Kidney (tissue), 22 donors: ENCODE measurements at places on chromosomes 2 and 18. TPM values are rescaled to one million over a fixed set of nuclear protein-coding genes. Genes with fewer than 3 reads are reported as not detected.

The CFC1 gene
- polyA plus RNA-seq, result not detected

The DSG2 gene
- polyA plus RNA-seq, result 20.5 TPM

The TEKT4 gene
- not detected for polyA plus RNA-seq

DNA sequence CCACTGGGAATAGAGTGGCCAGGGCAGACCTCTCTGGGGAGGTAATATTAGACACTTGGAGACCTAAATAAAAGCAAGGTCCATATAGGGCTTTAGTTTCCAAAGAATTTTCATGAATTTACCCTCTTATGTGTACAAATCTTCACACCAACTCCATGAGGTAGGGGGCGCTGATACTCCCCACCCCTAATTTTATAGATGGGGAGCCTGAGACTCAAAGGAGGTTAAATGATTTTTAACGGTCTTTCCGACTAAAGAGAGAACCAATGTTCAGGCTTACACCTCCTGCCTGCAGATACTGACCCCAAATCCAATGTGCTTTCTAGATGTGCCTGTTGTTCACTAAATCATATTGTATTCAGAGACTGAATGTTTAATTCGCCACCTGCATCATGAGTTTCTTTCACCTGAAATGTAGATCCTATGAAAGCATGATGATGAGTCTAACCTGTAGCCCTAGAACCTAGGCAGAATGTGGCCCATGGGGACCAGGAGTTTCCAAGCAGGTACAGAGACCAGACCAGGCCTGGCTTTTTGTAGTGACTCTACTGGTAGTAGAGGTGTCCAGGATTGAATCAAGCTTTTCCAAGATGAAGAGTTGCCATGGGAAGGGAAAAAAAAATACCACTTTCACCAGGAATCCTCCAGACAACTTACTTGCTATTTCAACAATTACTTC is 16.8 kb upstream of the PAX3 start:
- DNase-seq, result no peak

DNA sequence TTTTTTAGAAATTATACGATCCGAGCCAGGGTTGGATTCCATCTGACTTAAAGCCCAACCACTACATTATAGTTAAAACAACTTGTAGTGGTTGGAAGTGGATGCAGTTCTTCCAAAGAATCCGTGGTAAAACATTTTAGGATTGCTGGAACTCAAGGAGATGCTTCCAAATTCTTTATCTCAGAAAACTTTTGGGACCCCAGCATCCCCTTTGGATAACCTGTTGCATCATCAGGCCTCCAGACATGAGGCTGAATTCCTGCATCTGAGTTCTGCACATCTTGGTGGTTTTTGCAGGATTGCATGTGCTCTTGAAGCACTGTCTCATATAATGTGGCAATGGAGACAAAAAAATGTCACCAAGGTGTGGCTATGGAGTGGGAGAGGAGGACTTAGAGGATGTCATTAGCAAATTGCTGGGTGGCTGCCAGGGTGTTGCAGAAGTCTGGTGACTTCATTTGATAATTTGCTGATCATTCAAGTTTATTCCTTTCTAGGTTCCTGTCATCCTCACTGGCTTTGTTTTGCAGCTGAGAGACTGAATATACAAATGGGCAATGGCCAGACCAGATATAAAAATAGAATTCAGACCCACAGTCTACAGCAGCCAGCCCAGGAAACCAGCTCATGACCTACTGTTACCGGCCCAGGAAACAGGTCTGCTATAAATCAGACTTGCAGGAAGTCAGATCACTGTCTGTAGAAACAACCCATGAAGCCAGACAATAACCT is 207.7 kb downstream of the BCL2 start:
- no peak for DNase-seq

GRCh38 chr2:8364668-8365067 is 317.2 kb upstream of the ID2 start:
- DNase-seq, result no peak

DNA sequence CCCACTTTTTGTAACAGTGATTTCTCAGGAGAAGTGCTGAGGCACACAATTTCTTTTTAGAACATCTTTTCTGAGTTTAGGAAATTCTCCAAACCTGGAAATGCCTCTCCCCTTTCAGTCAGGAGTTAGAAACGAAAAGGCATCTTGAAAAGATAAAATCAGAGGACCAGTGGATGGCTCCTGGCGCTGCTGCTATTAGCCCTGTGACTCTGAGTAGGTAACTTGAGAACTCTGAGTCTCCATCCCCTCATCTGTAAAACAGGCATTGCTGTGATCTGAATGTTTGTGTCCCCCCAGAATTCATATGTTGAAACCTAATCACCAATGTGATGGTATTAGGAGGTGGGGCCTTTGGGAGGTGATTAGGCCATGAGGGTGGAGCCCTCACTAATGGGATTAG is 50.2 kb downstream of the EHD3 start:
- DNase-seq, result no peak

DNA sequence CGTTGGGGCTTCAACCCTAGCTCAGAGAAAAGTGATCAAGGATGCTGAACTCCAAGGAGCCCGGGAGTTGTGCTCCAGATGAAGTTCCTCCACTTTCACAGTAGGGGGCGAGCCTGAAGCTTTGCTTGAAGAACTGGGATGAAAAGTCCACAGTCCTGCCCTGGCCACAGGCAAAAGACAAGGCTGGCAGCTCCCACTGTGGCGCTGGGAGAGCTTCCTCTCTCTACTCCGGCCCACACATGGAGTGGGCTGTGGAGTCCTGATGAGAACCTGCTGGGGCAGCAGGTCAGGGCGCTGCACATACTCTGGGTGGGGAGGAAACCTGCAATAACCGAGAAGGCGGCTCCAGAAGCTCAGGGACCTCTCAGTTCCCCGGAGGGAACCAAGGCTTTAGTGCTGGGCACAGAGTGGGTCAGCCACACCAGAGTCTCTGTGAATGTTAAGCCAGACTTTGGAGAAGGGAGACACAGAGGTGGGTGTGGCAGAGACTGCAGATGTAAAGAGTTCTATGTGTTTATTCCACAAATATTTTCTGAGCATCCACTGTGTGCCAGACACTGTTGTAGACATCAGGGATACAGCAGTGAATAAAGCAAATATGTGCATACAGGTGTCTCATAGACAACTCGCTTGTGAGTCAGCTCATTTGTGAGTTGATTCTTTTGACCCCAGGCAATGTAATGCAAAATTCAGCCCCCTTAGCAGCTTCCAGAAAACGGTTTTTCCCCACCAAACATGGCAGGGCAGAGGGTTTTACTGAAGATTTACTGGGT is 48.0 kb upstream of the MRPL33 start:
- DNase-seq, result peak; percentile 75

DNA sequence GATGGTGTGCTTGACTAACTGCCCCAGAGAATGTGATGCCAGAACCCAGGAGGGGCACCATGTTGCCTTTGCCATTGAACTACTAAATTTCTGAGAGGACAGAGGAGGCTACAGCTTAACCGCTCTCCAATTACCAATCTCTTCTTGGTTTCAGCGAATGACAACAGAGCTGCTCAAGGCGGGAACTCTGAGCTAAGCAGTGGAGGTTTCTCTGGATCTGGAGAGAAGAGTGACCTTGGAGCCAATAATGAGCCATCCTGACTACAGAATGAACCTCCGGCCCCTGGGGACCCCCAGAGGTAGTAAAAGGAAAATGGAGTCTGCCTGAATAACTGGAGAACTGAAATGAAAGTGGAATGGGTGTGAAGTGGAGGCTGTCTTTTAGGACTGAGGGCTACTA is 53.2 kb downstream of the DIS3L2 start:
- DNase-seq, result no peak

GRCh38 chr2:148044322-148044721 is 23.4 kb downstream of the MBD5 start:
- no peak for DNase-seq

- DNase-seq, result no peak
Observed at GRCh38 chr2:20366672-20367116, 16.1 kb upstream of the PUM2 start.

- DNase-seq, result no peak
Observed at GRCh38 chr2:6545336-6545735, 320.4 kb downstream of the CMPK2 start.
